Activated naive CD8-positive, alpha-beta T cell treated with anti-CD3 and anti-CD28 coated beads, Interleukin-2, amount 50 U/mL, for 16 hours (primary cell): ENCODE measurements at places on chromosomes 7 and 10.

DNA sequence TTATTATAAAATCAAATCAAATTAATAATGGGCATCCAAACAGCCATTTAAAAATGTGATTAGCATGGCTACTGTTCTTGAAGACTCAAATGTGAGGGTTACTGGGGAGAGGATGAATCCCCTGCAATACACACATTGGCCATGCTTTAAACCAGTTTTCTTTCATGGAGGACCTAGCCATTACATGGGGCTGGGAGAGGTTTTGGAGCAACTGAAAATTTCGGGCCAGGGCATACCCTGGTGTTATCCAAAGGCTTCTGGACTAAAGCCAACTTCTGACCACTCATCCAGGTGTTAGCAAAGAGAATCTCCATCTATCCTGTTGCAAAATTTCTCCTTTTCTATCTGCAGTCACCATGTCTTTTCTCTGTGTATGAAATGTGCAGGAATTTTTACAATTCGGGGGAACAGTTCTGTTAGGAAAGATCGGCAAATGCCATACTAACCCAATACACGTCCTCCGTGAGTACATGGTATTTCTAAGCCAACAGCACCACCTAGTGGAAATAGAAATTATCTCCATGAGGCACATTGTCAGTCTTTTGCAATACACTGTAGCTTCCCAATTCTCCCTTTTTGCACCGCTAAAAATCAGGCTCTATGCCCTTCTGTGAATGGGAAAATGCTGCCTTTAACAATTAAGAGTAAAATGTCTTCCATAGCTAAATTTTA, 47.0 kb upstream of the ZNF107 start:
- DNase-seq = no peak

- no peak for DNase-seq
These were observed 42.3 kb downstream of the COA1 start for GRCh38 chr7:43686991-43687390.

DNA sequence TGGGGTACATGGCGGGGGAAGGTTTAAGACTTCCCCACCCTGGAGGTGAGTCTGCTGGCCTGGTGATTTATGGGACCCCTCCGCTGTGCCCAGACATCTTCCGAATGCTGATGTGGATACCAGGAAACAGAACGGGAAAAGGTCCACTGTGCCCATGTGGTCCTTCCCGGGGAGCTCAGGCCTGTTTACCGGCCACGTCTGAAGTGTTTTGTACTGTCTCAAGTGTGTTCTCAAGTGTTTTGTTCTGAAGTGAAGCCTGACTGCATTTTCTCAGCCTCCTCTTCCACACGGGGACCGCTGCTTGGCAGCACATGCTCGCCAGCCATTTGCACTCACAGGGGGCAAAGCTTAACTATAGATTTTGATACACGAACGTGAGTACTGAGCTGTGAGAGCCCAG, 127.2 kb downstream of the TEX36 start:
- no peak for DNase-seq

DNA sequence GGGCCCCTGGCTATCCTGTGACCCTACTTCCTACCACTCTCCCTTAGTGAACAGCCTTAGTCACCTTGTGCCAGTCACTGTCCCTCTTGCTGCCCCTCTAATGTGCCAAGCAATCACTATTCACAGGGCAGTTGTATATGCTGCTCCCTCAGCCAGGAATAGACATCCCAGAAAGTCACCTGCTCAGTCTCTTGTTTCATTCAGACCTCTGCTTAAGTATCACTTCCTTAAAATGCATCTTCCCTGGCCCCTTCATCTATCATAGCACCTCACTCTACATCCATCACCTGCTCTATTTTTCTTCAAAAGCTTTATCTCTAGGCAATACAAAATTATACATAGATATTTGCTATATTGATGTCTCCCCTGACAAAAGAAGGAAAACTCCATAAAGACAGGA, 328.4 kb upstream of the NFE2L3 start:
- DNase-seq = no peak

GRCh38 chr10:2891073-2891769, 176.1 kb upstream of the PFKP start:
- DNase-seq = no peak

- no peak for DNase-seq
These were observed 5.1 kb upstream of the SH2D4B start for GRCh38 chr10:80532571-80532970.

DNA sequence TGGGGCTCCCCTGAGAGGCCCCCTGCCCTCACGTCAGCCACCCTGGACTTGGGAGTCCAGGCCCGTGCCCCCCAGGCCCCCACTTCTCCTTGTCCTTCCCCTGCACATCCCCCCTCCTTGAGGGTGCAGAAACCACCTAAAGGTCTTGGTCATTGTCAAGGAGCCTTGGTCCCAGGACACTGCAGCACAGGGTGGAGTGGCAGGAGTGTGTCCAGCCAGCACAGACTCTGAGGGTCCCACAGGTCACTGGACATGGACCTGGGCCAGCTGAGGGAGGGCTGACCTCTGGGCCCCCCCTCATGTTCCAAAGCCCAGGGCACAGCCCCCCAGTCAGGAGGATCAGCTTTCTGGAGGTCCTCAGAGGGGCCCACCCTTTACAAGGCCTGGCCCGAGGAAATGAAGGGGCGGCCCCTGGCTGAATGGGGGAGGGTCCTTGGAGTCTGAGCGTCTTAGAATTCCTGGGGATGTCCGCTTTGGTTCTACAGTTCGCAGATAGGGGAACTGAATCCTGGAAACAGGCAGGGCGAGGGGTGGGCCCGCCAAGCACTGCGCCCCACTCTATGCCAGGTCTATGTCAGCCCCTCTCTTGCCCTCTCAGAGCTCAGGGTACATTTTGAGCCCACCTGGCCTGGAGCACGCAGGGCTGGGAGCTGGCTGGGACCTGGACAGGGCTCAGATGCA, 54.0 kb downstream of the PWWP2B start:
- no peak for DNase-seq

DNA sequence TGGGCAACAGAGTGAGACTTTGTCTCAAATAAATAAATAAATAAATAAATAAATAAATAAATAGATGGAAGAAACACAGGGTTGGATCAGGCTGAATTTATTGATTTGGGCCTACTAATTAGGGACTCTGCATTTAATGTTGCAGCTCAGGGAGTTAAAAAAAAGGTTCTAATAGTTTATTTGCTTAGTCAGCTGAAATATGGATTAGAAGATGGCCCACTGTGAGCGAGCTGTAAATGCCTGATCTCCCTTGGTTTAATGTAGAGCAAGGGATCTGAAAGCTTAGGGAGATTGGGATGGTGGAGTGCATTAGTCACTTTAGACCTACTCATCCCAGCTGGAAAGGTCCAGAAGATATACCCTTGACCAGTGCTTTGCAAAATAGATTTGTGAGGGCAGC, 25.1 kb upstream of the PDIA4 start:
- DNase-seq = no peak

- no peak for DNase-seq
These were observed 273.0 kb upstream of the BMPER start for GRCh38 chr7:33632322-33632721.

DNA sequence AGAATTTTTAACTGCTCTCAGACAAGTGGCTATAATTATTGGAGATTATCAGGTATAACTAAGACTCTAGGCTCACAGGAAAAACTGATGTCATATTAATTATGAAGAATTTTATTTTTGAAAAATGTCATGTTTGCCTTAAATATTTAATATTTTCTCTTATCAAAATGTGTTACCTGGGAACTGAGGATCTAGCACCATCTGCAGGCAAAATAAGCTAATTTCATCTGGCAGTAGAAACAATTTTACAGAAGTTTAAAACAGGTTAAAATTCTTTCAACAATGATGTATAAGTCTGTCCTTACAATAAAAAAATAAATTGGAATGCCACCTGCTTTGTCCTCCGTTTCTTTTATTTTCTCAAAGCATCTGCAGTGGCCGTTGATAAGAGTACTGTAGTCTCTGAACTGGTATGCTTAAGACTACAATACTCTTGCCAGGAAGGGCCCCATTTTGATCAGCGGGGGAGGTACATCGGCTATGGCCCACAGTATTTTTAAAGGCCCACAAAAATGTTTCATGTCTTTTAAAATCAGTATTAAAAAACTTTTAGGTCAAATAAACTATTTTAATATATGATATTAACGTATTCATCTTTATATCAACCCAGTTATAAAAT, 81.3 kb downstream of the VWDE start:
- no peak for DNase-seq

DNA sequence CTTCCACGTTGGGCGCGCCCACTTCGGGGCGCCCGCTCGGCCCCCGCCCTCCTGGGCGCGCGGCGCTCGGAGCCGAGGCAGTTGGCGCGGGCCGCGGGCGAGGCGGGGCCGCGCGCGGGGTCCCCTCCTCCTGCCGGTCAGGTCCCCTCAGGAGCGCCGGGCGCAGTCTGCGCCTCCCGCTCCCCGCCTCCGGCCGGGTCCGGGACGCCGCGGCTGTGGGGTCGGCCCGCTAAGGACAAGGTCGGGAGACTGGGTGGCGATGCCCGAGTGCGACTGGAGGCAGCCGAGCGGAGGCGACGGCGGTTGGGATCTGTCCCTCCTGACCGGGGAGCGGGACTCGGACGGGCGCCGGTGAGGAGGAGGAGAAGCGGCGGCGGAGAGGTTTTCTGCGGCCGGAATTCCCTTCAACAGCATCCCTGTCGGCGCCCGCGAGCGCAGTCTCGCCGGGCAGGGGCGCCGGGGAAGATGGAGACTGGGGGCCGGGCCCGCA, at the start of gene ATRNL1:
TSS of gene ATRNL1 (plus strand) at position 80 of the 490 bp plus-strand sequence. CDS start at position 466, 386 bp downstream.
- DNase-seq = no peak

GRCh38 chr10:85429126-85429525, 937.5 kb downstream of the GRID1 start:
- no peak for DNase-seq

- no peak for DNase-seq
These were observed 97.9 kb upstream of the ZNF746 start for GRCh38 chr7:149595541-149595940.

DNA sequence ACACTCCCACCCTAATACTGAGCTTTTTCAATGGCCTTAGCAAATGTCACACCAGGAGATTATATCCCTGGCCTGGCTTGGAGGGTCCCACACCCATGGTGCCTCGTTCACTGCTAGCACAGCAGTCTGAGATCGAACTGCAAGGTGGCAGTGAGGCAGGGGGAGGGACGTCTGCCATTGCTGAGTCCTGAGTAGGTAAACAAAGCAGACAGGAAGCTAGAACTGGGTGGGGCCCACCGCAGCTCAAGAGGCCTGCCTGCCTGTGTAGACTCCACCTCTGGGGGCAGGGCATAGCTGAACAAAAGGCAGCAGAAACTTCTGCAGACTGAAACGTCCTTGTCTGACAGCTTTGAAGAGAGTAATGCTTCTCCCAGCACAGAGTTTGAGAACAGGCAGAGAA, 338.9 kb upstream of the MBL2 start:
- no peak for DNase-seq

DNA sequence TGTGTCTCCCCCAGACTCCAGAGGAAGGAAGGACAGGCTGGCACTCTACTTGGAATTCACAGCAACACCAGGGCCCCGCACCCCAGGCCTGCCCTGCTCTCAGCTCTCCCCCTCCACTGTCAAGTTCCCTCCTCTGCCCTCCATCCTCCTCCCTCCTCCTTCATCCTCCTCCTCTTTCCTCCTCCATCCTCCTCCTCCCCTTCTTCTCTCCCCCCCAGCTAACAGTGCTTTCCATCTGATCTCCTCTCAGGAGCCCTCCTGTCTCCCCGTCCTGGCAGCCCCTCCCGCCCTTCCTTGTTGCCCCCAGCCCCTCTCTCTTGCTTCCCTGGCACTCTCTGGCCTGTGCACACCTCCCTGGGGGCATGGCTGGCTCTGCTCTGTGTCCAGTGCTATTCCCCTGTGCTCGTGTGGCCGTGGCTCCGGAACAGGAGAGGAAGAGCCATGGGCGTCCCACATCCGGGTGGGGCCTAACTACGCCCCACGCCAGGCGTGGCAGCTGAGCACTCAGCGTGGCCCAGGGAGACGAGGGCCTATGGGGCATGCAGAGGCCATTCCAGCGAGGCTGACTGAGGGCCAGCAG, 64.2 kb downstream of the PWWP2B start:
- DNase-seq = no peak

DNA sequence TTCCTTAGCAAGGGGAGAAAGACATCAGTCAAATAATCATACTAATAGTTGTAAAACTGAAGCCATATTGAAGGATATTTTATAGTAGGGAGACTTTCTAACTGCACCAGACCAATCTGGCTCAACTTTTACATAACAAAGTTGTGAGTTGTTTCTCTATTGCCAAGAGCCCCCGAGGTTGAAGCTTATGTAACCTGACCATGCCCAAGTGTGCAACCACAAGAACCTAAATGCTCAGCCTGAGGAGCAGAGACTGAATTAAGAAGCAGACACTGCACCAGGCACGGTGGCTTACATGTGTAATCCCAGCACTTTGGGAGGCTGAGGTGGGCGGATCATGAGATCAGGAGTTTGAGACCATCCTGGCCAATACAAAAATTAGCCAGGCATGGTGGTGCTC, 77.3 kb upstream of the ARMC3 start:
- no peak for DNase-seq
